ENCODE measurements at places on chromosomes 3 and 15. TPM values are rescaled to one million over a fixed set of nuclear protein-coding genes. Genes with fewer than 3 reads are reported as not detected.

DNA sequence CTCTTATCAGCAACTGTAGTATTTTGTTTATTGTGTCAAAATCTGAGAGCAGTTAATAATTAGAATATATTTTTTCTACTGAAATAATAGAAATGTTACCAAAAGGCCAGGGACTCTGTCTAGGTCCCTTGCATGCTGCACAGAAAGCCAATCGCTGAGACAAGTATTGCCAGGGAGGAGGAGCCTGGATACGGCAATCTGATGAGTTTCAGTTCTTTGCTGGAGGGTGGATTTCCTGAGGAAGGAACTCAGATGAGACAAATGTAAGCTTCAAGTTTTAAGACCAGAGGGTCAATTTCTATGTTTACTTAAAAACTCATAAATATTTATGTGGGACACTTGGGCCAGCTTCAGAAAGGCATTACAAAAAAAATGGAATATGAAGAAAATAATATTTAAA, 252.2 kb downstream of the GABRG3 start:
- no peak for DNase-seq

Gene OR5H2
- not detected for total RNA-seq

DNA sequence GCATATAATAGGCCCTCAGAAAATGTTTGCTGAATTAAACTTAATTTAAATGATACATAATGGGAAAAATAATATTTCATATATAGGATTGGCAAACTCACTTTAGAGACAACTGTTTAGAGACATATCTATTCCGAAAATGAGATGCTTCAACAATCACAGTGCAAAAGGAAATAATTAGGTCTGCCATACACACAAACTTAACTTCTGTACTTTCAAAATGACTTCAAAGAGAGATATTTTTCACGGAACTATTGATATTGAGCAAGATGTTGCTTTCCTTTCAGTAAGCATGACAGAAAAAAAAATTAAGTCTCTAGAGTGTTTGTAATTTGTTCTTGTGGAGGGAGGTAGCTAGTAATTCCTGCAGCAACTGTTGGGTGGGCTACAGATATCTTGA, 769.5 kb downstream of the TUSC7 start:
- DNase-seq, result no peak

- no peak for DNase-seq
Measured at GRCh38 chr3:195073866-195074860, 196.8 kb downstream of the XXYLT1 start.

- no peak for DNase-seq
Measured at GRCh38 chr3:107416886-107417285, 39.6 kb downstream of the CCDC54 start.

DNA sequence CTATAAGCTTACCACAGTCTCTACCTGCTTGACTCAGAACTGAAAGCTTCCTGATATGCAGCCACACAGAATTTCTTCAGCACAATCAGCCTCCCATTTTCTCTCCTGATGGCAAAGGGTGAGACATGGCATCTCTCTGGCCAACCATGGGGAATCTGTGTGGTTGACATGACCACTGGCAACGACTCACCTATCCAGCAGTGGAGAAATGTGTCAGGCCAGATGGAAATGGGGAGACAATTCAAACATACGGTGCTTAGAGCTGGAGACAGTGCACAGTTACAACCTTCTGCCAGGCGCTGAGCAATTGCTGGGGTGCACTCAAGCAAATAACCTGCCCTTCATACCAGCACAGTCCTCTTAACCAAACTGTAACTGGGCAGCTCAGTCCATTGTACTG, 3.6 kb downstream of the ZNF385D start:
- DNase-seq, result no peak

Gene CD96
- 1.9 TPM for total RNA-seq

DNA sequence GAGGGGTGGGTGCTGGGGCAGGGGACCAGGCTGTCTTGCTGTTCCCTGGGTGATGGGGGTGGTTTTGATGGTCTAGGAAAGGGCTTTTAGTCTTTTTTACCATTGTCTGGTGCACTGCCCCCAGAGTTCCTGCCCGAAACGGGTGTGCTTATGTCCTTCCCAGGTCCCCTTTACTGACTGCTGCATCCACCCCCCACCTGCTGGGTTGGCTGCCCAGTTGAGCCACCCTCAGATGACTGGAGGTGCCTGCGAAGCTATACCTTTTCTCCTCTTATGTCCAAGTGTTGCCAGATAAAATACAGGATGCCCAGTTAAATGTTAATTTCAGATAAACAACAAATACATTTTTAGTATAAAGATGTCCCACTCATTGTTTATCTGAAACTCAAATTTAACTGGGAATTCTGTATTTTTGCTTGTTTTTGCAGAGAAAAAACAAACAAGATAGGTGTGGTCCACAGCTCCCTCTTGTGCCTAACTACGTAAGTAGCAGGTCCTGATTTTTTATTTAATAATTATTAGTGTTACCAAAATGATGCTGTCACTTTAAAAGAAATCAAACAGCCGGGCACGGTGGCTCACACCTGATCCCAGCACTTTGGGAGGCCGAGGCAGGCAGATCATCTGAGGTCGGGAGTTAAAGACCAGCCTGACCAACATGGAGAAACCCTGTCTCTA, 6.1 kb upstream of the RPP14 start:
- no peak for DNase-seq

DNA sequence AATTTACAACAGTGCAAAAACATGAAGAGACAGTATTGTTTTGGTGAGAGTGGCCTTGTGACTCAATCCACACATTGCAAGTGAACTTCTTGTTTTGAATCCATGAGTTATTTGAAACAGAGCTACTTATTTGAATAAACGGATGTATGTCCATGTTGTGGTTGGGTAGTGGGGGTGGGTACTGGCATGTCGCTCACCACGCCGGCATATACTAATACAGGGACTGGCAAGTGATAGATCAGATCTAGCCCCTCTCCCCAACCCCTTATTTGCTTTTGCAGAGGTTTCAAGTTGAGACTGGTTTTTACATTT, 83.8 kb downstream of the EDEM1 start:
- no peak for DNase-seq

Gene ULK3
- total RNA-seq, result 34.9 TPM
